Gastroesophageal sphincter (tissue), 4 donors: ENCODE measurements at places on chromosomes 3 and 15. TPM values are rescaled to one million over a fixed set of nuclear protein-coding genes. Genes with fewer than 3 reads are reported as not detected.

ERICH6 gene
- total RNA-seq = not detected

ITIH1 gene
- total RNA-seq = not detected

SPTBN5 gene
- total RNA-seq = 0.62 TPM

CLDN18 gene
- total RNA-seq = not detected

ITIH3 gene
- total RNA-seq = 0.89 TPM

RHOV gene
- not detected for total RNA-seq

TMCO5A gene
- not detected for total RNA-seq

SNRPN gene
- 105 TPM for total RNA-seq

OR4F15 gene
- not detected for total RNA-seq

MCTP2 gene
- 1.5 TPM for total RNA-seq

CKMT1A gene
- total RNA-seq = 0.40 TPM

GOLGA8T gene
- total RNA-seq = not detected

UROC1 gene
- total RNA-seq = not detected

DIS3L gene
- total RNA-seq = 33.9 TPM

FMN1 gene
- total RNA-seq = 13.3 TPM

LYZL4 gene
- total RNA-seq = not detected

HTR3E gene
- not detected for total RNA-seq

NUP210 gene
- 3.4 TPM for total RNA-seq

SUMF1 gene
- total RNA-seq = 51.3 TPM
